RWPE1 (cell line): ENCODE measurements at places on chromosomes 1 and 21.
A peak's percentile ranks its signal among the peaks of the same experiment; 100 is the strongest.

- DNase-seq = peak; percentile 76
Observed at GRCh38 chr1:115679141-115679611, 37.4 kb downstream of the VANGL1 start.

GRCh38 chr1:45723248-45723930 is 27.1 kb downstream of the IPP start:
- no peak for DNase-seq

- DNase-seq = no peak
Observed at GRCh38 chr1:89277725-89278124, 5.1 kb upstream of the GBP5 start.

DNA sequence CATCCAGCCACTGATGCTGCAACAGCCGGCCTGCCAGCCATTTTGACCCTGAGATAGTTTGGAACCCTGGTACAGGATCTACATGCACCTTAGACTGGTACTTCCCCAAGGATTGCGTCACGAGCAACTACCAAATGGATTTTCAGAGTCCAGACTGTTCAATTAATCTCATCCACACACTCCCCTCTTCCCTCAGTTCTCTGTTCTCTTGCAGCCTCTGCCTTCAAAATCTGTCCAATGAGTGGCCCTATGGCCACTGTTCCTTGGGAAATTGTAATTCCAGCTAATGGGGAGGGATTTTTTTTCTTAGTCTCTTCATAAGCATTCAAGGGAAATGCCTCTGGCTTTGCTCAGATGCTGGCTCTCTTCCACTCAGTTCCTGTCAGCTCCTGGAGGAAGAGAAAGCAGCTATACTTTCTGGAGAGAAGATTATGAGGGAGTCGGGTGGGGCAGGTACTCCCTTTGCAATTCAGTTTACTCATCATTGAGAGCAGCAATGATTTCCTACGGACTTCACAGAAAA is 19.8 kb upstream of the UAP1 start:
- DNase-seq = peak; percentile 80

- DNase-seq = no peak
Observed at GRCh38 chr1:37083603-37084002, 49.3 kb upstream of the GRIK3 start.
